ENCODE measurements at places on chromosomes 5 and 9.

DNA sequence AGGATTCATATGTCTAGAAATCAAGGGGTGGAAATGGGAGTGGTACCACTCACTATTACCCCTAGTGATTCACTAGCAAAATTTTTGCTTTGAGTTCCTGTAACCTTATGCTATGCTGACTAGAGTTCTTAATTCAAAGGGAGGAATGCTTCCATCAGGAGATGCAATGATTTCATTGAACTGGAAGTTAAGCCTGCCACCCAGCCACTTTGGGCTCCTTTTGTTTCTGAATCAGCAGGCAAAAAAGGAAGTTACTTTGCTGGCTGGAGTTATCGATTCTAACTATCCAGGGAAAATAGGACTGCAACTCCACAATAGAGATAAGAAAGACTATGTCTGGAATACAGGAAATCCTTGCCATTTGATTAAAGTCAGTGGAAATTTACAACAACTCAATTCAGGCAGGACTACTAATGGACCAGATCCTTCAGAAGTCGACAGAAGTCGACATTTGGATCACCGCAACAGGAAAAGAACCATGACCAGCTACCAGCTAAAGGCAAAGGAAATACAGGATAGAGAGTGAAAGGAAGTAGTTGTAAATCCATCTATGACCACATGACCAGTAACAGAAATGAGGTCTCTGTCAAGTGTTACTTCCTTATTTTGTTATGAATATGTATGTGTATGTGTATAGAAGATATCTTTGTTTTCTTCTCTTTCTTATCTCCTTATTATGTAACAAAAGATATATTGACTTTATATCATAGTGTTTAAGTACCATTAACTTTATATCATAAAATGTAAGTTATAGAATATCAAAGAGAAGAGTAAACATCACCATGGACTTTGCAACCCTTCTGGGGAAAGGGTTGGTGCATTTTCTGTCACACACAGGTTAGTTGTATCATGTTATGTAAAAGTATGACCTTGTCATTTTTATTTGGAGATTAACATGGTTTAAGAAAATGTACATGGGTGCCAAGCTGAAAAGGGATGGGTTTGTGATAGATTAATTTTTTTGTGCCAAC lies 198.7 kb upstream of the HAPLN1 start:
- no peak for DNase-seq

DNA sequence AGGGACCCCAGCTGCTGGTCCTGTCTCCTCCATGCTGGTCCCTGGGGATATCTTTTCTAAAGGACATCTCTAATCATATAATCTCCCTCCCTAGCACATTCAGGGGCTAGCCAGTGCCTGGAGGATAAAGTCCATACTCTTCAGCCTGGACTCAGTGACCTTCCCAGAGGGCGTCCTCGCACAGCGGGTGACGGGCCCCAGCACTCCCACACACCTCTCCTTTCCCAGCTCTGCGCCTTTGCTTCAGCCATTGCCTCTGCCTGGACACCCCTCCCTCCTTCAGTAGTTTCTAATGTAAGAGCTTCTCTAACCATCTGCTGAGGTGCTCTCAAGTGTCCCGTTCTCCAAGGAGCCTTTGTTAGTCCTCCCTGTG lies 15.2 kb upstream of the TNIP1 start:
- no peak for DNase-seq

DNA sequence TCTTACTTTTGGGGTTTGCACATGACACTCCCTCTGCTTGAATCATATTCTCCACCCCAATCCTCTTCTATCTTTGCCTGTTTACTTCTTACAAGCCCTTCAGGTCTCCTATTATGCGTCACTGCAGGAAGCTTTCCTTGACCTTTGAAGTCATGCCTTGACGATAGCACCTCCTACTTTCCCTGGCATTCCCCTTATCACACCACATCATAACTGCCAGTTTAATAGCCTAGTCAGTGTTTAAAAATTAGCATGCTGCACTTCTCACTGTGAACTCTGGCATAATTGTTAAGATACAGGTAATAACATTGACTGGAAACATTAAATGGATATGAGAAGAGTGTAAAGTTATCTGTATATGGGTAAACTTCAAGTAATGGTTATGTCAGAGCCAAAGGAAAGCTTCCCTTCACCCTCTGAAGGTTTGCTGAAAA lies 37.1 kb upstream of the CEP120 start:
- DNase-seq: no peak

DNA sequence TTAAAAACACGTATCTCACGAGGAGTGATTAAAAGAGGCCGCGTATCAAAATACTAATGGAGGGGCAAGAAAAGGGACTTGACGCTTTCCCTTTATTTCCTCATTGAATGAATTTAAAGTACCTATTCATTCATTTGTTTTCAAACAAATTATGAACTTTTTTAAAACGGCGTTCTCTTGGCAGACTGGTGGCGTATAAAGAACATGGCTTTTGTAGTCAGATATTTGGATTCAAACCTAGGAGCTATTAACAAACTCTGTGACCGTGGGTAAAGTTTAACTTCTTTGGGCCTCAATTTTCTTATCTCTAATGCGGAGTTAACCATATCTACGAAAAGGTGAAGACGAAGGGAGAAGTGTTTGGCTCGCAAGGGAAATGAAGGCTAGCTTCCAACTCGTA lies 876 bp downstream of the CAAP1 start:
- no peak for DNase-seq

GRCh38 chr5:33976307-33976706 lies 8.2 kb downstream of the SLC45A2 start:
- no peak for DNase-seq

- no peak for DNase-seq
Measured at GRCh38 chr5:140035881-140036280, 7.2 kb downstream of the NRG2 start.

DNA sequence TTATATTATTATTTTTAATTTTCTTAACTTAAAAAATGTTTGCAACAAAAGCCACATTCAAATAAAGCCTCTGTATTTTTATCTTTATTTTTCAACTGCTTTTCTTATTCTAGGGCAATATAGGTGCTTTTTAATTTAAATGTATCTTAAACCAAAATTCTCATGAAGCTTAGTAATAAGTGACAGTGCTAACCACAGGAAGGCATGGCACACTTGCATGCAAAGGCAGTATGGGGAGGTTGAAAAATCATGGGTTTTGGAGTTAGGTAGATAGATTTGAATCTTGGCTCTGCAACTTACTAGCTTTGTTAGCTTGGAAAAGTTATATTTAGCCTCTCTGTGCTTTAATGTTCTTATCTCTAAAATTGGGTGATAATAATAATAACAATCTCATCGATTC lies 458.0 kb downstream of the DMAC1 start:
- no peak for DNase-seq

- no peak for DNase-seq
Measured at GRCh38 chr5:153530357-153531143, 40.1 kb downstream of the GRIA1 start.

GRCh38 chr9:120435091-120435490 lies 144.9 kb downstream of the CDK5RAP2 start:
- no peak for DNase-seq

DNA sequence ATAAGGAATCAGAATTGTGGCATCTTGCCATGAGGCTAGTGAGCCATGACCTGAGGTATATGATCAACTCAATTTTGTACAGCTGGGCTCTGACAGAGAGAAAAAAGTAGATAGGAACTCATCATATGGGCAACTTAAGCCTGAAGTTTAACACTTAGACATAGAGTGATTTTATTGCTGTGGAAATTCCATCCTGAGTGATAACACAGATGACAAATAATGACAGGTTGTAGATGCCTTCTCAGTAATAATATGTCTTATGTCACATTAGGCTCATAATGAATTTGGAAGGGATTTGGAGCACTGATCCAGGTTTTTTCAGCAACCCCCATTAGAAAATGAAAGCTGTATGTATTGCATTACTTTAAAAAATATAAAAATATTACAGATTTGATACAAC lies 744.6 kb downstream of the CDH12 start:
- no peak for DNase-seq

DNA sequence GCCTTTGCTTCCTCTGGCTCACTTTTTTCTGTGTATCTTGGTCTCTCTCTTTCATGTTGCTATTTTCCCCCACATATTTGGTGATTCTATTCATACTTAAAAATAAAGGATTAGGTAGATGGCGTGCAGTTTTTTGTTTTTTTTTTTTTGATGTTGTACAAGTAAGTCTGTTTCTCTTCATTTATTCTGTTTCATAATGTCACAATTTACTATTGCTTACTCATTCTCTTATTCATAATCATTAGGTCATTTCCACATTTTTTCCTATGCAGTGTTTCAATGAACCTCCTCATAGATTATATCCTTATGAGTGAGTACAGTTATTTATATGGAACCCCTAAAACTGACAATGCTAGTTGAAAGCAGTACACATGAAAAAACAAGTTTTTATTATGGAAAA lies 136.3 kb downstream of the APBA1 start:
- no peak for DNase-seq

- no peak for DNase-seq
Measured at GRCh38 chr5:76303921-76304320, 99.2 kb upstream of the IQGAP2 start.

GRCh38 chr9:20314981-20315380 lies 307.3 kb downstream of the MLLT3 start:
- no peak for DNase-seq

- no peak for DNase-seq
Measured at GRCh38 chr5:136006761-136007251, 22.0 kb upstream of the TGFBI start.

GRCh38 chr5:89190515-89191265 lies 307.7 kb upstream of the MEF2C start:
- DNase-seq: no peak

DNA sequence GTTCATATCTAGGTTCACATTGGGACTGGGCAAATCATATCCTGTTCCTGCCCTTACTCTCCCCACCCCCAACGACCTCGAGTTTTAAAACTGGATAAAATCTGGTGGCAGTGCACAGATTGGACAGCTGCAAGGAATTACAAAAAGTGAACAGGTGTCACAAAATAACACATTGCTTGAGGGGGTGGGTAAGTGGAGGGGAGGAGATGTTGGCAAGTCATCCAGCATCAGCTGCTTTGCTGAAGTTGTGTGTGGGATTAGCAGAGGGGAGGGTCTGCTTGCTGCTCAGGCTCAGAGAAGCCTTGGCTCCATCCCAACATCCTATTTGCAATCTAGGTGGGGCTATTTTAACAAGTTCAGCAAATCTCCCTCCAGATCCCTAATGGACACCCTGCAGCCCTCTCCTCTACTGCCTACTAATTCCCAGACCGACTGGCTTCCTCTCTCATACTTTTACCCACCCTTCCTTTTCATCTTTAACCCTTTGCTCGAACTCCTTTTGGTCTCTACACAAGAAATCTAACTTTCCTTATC lies 39.8 kb upstream of the SLC24A2 start:
- no peak for DNase-seq

DNA sequence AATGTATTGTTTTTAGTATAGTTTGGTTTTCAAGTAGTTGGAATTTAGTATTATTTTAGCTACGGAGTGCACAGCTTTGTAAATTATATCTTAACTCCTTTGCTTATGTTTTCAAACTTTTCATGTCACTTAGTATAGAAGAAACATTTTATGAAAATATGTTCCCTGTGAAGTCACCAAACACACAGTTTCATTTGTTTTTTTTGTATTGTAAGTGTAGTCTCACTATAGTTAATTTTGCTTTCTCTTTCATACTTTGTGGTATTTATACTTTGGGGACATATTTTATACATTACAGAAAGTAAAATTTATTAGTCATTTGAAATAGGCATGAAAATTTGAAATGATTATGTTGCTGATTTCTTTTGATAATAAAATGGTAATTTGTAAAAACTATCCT lies 5.0 kb downstream of the CHSY3 start:
- no peak for DNase-seq

Measured in stimulated activated CD4-positive, alpha-beta T cell treated with anti-CD3 and anti-CD28 coated beads, Interleukin-15, amount 100 ng/mL, for 1 hour (primary cell).